ENCODE measurements at places on chromosomes 2 and 18. TPM values are rescaled to one million over a fixed set of nuclear protein-coding genes. Genes with fewer than 3 reads are reported as not detected.
A peak's percentile ranks its signal among the peaks of the same experiment; 100 is the strongest.

DNA sequence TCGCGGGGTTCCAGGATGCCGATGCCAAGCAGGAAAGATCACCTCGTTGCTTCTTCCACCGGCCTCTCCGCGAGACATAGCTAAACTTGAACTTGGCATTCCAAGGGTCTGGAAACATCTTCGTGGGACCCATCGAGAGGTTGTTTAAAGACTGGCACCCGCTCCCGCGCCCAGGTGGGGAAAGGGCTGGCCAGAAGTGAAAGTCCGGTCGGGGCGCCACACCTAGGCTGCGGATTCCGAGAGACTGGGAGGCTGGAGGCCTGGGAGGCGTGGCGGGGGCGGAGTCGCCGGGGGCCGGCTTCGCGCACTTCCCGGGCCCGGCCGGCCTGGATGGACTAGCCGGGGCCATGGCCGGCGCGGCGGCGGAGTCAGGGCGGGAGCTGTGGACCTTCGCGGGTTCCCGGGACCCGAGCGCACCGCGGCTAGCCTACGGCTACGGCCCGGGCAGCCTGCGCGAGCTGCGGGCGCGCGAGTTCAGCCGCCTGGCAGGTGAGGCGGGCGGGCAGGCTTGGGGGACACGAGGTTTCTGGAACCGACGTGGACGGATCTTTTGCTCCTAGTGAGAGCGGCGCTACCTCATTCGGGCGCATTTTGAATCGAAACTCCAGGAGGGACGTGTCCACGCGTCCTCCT, at the start of gene MOCOS:
Gene MOCOS, plus strand, starts transcription at position 305 of the 633 bp plus-strand sequence. Its CDS starts 43 bp downstream, at position 348.
- peak; percentile 25 for DNase-seq

- no peak for DNase-seq
Measured at GRCh38 chr2:201070948-201071478, 458 bp downstream of the HYCC2 start.

Gene TOGARAM2
- 4.0 TPM for total RNA-seq

- no peak for DNase-seq
Measured at GRCh38 chr18:61694236-61694635, 198.6 kb downstream of the RNF152 start.

Gene ARHGEF33
- 0.25 TPM for total RNA-seq

GRCh38 chr2:159226059-159226461, 60.4 kb downstream of the WDSUB1 start:
- no peak for DNase-seq

GRCh38 chr2:44562737-44563136, 201.0 kb downstream of the CAMKMT start:
- no peak for DNase-seq

GRCh38 chr18:58520969-58521368, 107.9 kb downstream of the ALPK2 start:
- DNase-seq = no peak

GRCh38 chr2:136077107-136077506, 40.8 kb downstream of the CXCR4 start:
- DNase-seq = no peak

Gene PTPN2
- total RNA-seq = 57.3 TPM

Gene EFEMP1
- total RNA-seq = not detected
